ENCODE measurements at places on chromosomes 13 and 19. TPM values are rescaled to one million over a fixed set of nuclear protein-coding genes. Genes with fewer than 3 reads are reported as not detected.

- peak; percentile 85 for DNase-seq
Observed at GRCh38 chr19:37902668-37903067, 3.7 kb downstream of the WDR87 start.

GRCh38 chr19:58345558-58345957 is 7.7 kb downstream of the A1BG start:
- no peak for DNase-seq

GRCh38 chr13:76723551-76724232 is 162.5 kb downstream of the KCTD12 start:
- DNase-seq: no peak

DNA sequence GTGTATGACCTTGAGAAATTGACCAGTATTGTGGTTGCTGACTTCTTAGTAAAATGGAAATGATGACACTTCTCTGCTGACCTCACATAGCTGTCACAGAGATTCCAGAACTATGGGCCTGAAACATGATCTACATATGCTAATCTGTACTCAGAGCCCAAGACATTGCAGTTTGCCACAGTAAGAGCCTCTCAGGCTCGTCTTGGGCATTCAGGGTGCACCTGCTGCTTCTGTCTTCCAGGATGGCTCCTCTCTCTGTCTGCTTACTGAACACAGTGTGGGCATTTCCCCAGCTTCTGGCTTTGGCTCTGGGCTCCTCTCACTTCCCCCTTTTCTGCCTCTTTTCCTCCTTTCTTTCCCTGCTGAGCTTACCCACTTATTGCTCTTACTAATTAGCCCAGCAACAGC is 22.3 kb upstream of the SLC46A3 start:
- DNase-seq: no peak

DNA sequence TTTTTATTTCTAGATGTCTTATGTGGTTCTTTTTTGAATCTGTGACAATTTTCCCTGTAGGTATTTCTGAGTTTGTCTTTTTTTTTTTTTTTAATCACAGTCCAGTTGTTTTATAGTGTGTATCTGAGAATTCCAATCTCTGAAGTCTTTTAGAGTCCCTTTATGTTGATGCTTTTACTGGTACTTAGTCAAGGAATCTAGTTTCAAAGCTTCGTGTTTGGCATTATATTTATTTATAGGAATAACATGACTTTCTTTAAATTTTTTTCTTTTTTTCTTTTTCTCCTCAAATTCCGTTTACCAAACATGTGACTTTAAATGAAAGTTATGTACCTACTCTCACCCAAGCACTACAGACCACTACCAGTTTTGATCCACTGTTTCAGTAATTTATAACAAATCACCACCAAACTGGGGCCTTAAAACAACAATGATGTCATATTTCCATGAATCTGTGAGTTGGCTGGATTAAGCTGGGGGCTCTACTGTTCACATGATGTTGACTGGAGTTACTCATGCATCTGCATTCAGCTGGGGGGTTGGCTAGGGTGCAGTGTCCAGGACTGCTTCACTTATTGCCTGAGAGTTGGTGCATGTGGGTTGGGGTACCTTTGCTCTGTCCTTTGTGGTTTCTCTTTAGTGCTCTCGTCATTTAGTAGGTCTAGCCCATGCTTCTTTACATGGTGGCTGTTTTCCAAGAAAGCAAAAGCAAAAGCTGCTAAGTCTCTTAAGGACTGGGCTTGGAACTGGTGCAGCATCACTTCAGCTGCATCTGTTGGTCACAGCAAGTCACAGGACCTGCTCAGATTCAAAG is 22.3 kb downstream of the KCTD4 start:
- DNase-seq: no peak

DNA sequence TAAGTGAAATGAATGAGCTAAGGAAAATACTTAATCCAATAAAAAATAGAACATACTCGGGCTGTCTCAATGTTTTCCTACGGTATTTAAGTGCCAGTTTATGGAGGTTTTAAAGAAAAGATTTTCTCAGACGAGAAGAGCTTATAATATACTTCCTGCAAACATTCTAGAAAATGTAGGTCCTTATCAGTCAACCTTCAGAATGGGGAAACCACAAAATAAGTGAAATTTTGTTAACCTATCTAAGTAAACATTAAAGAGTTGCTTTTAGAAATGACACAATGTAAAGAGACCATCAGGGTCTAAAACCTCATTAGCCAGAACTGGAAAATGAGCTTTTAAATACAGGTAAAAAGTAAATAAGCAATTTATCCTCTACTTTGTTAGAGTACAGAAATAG is 12.1 kb downstream of the MIR17HG start:
- no peak for DNase-seq

GRCh38 chr19:55304980-55305379 is 20.2 kb downstream of the TMEM150B start:
- no peak for DNase-seq

- DNase-seq: no peak
Observed at GRCh38 chr13:79385694-79386093, 20.4 kb downstream of the RBM26 start.

DNA sequence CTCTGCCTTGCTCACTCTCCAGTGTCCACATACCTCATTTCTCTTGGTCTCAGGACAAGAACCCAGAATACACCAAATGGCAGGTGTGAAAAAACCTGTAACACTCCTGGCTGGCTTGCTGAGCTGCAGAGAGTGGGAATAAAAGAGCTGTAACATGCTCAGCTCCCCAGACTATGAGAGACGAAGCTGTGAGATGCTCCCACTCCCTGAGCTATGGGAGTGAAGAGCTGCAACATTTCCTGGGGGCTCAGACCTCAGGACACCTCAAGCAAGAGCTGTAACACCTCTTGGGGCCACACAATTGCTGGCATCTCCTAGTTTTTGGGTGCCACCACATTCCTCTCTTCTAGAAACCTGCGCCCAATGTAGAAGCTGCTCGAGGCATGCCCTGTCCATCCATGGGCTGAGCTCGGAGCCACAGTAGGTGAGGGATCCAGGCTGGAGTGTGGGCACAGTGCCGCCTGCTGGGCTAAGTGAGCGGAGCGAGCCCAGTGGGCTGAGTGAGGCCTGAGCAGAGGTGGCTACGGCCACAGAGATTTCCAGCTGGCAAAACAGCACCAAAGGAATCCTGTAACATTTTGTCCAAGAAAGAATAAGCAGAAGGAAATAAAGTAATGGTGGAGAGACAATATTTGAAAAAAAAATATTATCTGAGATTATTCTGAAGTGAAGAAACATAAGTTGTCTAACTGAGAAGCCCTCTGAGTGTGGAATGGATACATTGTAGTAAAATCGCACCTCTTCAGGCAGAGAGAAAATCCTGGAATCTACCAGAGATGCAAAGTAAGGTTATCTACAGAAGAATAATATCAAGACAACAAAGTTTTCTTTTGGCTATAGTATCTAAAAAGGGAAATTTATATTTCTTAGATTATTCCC is 186.2 kb upstream of the PCDH9 start:
- peak; percentile 10 for DNase-seq

GRCh38 chr13:111115965-111116521 is 933 bp downstream of the ARHGEF7 start:
- DNase-seq: peak; percentile 50

DNA sequence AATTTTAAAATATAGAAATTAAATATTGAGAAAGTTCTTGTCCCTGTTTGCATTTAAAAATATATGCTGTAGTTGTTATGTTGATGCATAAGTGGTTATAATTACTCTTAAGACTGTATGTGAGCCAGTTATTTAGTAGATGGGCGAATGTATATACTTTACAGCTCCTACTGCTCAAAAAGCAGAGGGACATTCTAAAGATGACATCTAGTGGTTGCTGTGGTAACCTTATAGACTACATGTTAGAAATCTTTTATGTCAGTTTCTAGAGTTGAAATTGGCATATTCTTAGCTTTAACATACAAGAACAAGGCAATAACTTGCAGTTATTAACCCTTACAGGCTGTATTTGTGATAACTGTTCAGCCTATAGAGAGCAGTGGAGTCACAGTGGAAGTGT is 160.5 kb downstream of the OLFM4 start:
- DNase-seq: no peak

DNA sequence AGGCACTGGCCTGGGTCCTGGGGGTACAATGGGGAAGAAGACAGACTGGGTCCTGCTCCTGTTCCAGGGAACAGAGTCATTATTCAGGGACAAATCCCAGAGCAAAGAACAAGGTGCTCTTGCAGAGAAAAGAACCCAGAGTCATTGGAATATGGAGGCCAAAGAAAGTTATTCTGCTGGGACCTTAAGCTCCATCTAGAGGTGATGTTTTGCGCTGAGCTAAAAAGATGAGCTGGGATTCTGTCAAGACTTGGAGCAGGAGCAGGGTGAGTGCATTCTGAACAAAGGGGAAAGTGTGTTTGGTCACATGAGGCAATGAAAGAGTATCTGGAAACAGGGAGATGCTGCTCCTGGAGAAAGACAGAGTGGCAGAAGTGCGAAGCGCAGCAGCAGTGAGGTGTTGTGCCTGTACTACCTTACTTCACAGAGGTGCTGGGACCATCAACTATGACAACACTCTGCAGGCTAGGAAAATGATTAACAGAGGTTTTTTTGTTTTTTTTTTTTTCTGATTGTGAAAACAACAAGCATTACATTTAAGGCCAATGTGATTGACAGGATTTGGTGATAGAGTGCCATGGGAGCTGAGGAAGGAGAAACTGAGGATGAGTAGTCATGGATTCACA is 95.3 kb upstream of the TNFSF11 start:
- no peak for DNase-seq

DNA sequence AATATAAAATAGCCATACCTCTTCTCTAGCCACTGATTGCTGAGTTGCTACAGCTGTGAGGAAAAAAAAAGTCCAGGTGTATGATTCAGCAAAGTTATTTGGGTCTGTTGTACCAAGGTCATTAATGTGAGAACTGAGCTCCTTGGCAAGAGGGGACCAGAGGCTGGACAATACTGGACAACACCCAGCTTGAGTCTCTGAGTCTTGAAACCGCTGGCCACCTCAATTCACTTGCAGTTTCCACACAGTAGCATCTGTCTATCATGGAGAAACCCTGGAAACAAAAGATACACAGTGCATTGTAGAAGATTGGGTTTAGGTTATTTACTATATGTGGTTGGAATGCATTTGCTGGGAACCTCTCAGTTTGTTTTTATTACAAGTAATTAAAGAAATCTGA is 60.4 kb downstream of the WDFY2 start:
- DNase-seq: no peak

GRCh38 chr13:83773961-83774360 is 108.3 kb downstream of the SLITRK1 start:
- DNase-seq: no peak

DNA sequence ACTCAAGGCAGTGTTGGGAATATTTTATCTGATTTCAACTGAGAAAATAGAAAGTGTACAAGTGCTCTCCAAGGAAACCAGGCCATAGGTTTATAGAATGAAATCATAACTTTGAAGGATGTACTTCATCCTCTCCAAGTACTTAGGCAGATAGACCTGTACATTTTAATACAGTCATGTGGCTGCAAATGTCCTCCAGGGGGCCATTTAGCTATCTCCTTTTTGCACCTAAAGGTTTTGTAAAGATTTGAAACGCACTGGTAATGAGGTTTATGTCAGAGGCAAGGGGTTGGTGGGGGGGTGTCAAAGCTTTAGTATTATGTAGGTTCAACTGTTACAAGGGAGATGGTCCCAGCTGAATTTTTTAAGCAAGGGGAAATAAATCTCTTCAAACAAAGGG is 364.4 kb downstream of the DCT start:
- no peak for DNase-seq

DNA sequence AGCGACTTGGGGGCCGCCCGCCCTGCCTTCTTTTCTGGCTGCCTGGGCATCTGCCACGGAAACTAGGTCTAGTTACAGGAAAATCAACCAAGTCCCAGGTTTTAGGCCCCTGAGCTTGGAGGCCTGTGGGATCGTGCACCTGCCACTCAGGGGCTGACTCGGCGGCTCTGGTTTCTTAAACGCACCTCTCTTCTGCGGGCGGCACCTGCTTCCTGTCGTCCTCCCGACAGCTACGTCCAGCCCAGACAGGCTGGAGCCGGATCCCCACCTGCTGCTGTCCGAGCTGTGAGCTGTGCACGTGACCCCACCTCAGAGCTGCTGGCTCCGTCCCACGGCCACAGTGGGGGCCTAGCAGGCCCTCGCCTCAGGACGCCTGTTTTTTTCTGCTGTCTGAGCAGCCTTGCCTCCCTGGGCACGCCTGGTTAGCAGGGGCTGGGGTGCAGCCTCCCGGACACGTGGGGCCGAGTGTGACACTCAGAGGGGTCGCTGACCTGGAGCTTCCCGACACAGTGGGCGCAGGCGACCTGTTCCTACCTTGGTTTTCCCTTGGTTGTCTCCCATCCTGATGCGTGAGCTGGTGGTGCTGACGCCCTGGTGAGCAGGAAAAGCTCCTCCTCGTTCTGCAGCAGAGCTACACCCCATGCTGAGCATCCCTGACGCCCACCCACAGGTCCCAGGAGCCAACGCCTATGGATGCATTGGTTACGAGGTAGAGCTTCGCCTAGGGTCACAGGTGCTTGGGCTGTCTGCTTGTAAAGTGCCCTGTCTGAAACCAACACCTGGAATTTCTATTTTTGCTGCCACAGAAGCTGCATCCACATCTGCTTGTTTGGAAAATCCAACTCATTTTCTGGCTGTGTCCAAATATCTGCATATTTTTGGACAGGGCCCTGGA is 17.5 kb downstream of the TMEM255B start:
- no peak for DNase-seq

GRCh38 chr13:89455741-89456140 is 1784.6 kb downstream of the SLITRK5 start:
- no peak for DNase-seq

- peak; percentile 19 for DNase-seq
Observed at GRCh38 chr19:13262450-13262849, 112.2 kb downstream of the IER2 start.

DNA sequence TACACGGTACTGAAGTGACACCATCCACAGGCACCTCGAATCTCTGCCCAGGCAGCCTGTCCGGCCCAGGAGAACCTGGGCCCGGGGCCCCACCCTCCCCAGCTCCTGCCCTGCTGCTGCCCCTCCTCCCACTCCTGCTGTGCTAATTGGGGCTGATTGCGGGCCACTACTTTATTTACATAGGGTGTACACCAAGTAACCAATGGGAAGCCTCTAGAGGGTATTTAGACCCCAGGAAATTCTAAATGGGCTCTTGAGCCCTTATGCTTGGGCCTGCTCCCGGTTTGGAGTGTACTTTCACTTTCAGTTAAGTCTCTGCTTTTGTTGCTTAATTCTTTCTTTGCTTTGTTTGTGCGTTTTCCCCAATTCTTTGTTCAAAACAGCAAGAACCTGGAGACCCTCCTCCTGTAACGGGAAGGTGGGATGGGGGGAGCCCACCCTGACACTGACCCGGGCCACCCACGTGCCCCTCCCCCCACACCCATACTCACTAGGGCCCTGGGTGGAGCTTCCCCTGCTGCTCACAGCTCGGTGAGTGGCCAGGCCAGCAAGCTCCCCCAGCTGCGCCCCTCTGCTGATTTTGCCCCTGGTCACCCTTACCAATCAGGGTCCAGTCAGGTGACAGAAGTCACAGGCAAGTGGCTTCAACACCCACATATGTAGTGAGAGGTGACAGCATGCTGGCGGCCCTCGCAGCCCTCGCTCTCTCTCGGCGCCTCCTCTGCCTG is 9.4 kb downstream of the SCGB2B2 start:
- peak; percentile 7 for DNase-seq

PPP6R1 gene
- total RNA-seq: 72.9 TPM

DGKH gene
- total RNA-seq: 27.0 TPM

STXBP2 gene
- total RNA-seq: 183 TPM

Measured in mucosa of descending colon (tissue), 3 donors.